ENCODE measurements at places on chromosomes 4 and X.

DNA sequence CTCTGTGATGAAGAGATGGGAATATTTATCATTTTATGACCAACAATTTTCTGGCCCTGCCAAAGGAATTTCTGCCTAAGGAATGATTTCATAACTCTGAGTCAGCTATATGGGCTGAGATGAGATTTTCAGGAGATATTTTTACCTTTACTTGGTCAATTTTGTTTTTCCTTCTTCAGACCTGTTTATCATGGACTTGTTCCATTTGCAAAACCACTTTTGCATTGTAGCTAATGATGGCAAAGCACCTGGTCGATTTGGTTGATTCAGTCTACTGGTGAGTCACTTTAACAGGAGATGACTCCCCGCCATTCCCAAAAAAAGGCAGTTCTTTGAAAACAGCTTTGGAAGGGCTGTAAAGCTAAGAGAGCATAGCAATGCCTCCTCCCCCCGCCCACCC lies 53.3 kb downstream of the TEX13A start:
- DNase-seq, result no peak

DNA sequence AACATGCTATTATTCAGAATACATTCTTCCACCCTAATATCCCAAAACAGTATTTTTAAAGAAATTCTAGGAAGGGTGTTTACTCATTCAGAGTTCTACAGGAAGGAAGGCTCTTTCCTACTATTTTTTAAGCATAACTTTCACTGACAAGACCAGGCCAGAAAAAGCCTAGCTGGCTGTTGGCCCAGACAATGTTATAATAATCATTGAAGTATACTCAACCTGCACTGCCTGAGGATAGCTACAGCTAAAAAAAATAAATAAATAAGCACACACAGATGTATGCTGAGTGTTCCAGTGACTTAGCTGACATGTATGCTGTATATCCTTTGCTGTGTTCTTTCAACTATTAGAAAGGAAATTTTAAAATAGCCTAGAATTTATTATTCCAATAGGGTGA lies 145.8 kb upstream of the SPRY1 start:
- no peak for DNase-seq

DNA sequence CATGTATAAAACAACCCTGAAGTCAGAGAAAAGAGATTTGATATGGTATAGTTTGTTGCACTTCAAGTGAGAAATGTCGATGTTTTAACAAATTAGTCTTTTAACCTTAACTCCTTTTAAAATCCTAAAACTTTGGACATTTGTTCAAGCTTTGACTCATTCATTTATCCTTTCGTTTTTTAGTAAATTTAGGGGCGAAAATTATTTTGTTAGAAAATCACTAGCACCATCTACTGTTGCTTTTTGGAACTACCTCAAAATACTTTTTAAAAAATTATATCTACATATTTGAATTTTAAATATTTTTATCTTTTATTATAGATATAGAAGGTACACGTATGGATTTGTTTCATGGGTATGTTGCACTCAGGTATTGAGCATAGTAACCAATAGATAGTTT lies 165.1 kb upstream of the POF1B start:
- no peak for DNase-seq

- no peak for DNase-seq
Measured at GRCh38 chrX:53376888-53377287, 45.6 kb downstream of the SMC1A start.

GRCh38 chr4:165294907-165295306 lies 32.6 kb upstream of the MSMO1 start:
- no peak for DNase-seq

GRCh38 chr4:105462576-105462975 lies 11.3 kb downstream of the PPA2 start:
- DNase-seq, result no peak

GRCh38 chr4:51850294-51850693 lies 7.3 kb downstream of the DCUN1D4 start:
- DNase-seq, result no peak

All from esophagus squamous epithelium (tissue), 5 donors.